ENCODE measurements at places on chromosomes 4 and X. TPM values are rescaled to one million over a fixed set of nuclear protein-coding genes. Genes with fewer than 3 reads are reported as not detected.

GRCh38 chr4:5812506-5813229, 80.2 kb downstream of the CRMP1 start:
- H3K4me3 ChIP-seq, result no peak overlapping the region
- H3K27ac ChIP-seq, result no peak overlapping the region
- no peaks in the 10 kb centered on the region for H3K27me3 ChIP-seq
- H3K4me1 ChIP-seq, result no peaks in the 10 kb centered on the region

Gene FHDC1
- 2.5 TPM for total RNA-seq

DNA sequence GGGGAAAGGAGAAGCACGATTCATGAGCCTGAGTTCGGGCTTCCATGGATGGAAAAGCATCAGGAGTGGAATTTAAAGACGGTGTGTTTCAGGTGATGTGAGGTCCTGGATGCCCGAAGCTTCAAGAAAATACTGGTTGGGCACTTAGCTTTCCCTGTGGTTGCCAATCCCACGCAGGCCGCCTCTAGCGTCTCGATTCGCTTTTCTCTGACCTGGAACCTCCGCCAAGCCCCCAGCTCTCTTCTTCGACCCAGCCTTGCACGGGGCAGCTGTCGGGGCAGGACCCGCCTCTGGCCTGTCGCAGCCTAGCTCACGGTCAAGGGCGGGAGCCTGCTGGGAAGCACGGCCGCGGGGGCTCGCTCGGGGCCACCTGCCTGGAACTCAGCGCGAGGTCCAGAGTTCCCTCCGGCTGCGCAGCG, 308 bp upstream of the TLR2 start:
- H3K4me3 ChIP-seq, result peak overlapping the region; percentile 77
- no peaks in the 10 kb centered on the region for H3K4me1 ChIP-seq
- peaks cover 49% of the 10 kb centered on the region for H3K27me3 ChIP-seq
- DNase-seq, result no peak

DNA sequence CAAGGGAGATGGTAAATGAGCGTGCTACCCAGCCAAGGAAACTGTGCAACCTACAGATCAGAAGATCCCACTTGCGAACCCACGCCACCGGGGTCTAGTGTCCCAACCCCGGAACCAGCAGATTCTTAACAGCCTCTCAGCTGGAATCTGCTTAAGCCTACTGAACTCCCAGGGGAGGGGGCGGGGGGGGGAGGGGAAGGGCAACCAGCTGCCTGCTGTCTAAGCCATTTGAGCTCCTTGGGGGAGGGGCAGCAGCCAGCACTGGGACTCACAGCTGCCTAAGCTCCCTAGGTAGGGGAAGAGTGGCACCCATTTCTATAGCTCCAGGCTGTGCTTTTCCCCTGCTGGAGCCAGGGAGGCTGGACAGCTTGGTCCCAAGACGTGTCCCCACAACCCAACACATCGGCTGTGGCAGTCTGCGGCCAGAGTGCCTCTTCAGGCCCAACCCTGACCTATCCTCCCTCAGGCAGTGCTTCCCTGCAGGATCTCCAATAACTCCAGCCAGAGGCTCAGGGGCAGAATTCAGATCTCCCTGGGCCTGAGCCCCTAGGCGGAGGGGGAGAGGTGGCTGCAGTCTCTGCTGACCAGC, 289.2 kb downstream of the LDB2 start:
- no peaks in the 10 kb centered on the region for H3K36me3 ChIP-seq
- no peak overlapping the region for H3K27ac ChIP-seq
- peak; percentile 72 for DNase-seq

DNA sequence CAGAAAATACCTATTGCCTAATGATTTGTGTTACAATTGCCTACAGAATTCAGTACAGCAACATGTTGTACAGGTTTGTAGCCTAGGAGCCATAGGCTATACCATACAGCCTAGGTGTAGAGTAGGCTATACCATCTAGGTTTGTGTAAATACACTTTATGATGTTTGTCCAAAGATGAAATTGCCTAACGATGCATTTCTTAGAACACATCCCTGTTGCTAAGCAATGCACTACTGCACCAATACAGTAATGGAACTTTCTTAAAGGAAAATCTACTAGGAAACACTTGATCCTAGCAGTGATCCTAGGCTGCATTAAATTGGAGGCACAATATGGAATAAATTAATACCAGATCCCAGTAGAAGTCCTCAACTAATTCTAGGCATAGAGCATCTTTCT, 18.3 kb downstream of the NOA1 start:
- no peaks in the 10 kb centered on the region for H3K4me1 ChIP-seq
- DNase-seq, result no peak
- peaks cover 11% of the 10 kb centered on the region for H3K36me3 ChIP-seq
- no peaks in the 10 kb centered on the region for H3K27me3 ChIP-seq
- H3K27ac ChIP-seq, result no peak overlapping the region
- no peak overlapping the region for H3K4me3 ChIP-seq

Measured in endodermal cell (in vitro differentiated cells).